ENCODE measurements at places on chromosomes 12 and 14.

- DNase-seq = no peak
Observed at GRCh38 chr12:10218021-10218420, 5.3 kb downstream of the GABARAPL1 start.

- no peak for DNase-seq
Observed at GRCh38 chr12:21683115-21683514, 25.5 kb upstream of the LDHB start.

DNA sequence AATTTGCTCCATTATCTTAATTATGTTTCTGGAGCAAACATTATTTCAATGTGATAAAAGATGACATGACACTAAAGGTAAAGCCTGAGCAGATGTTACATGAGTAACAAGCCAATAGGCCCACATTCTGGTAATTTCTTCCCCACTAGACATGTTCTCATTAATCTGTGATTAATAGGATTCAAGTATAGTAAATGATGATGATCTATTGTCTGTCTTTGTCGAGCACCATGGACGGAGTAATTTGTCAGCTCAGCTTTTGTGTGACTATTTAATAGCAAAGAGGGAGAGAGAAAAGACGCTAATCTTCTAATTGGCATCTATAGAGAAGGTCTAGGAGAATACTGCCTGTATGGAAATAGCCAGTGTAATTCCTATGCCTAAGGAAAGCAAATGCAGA is 62.2 kb upstream of the INSM2 start:
- DNase-seq = no peak

DNA sequence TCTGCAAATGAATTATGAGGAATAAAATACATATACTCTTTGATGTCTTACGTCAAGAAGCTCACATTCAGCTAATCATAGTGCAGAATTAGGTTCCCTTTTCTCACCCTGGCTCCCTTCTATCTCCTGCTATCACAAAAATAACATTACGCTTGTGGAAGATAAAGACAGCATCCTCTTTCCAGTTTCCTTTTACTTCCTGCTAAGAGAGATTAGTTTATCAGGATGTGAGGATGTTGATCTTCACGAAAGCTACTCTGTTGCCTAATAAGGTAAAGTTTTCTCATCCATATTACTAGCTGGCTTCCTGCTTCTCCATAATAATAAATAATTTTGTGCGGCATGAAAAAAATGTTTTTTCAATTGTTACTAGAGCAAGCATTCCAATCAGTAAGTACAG is 217.7 kb upstream of the DCN start:
- no peak for DNase-seq

- no peak for DNase-seq
Observed at GRCh38 chr12:22738945-22739344, 114.0 kb downstream of the ETNK1 start.
